Stimulated activated CD4-positive, alpha-beta T cell treated with anti-CD3 and anti-CD28 coated beads, TNF-alpha, amount 100 ng/mL, for 4 hours (primary cell): ENCODE measurements at places on chromosomes 12 and 14.

DNA sequence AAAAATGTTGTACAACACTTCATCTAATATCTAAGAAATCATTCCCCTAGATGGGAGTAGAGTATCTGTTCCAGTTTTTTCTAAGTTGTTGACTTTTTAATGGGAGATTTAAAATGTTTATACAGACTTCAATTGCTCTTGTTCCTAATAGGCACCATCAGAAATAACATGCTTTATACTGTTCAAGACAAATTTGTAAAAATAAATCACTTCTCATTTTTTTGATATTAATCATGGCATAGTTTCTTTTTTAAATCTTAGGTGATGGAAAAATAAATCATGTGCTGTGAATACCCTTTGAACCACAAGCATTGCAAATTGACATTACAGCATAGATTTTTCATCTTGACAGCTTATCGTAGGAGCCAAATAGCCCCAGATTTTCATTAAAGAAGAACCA is 473.5 kb upstream of the MGAT4C start:
- DNase-seq, result no peak

DNA sequence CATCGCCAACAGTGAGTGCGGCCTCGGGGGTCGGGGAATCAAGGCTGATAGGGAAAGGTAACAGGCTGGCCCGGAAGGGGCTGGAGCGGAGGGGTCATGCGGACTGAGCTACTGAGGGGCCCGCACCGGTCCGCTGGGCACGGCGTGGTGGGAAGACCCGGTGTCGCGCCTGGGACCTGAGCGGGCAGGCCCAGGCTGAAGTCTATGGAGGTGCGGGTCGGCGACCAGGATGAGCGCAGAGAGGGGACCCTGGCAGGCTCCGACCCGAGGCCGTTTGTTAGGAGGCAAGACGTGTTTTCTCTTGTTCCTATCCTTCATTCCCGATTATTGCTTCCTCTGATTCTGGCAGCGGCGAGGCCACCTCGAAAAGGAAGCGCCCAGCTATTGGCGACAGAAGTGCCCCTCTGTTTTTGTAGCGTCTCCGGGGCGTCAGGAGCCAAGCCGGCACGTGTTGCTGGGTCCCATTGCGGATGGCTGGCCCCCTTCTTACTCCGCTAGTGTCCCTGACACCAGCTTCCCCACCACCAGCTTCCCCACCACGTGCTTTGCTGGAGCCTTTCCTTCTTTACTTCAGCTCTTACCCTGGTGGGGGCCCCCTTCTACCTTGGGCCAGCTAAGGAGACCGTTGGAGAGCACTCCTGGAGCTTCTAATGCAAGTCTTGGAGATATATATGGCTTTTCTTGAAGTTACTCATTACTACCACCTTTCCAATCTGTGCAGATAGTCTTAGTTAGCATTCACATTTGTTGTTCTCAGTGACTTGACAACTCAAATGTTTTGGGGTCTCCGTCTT is 653 bp downstream of the PA2G4 start:
- DNase-seq, result no peak

GRCh38 chr12:11795192-11795912 is 145.9 kb downstream of the ETV6 start:
- no peak for DNase-seq

- DNase-seq, result no peak
Observed at GRCh38 chr14:57486767-57487379, 6.8 kb downstream of the CCDC198 start.

DNA sequence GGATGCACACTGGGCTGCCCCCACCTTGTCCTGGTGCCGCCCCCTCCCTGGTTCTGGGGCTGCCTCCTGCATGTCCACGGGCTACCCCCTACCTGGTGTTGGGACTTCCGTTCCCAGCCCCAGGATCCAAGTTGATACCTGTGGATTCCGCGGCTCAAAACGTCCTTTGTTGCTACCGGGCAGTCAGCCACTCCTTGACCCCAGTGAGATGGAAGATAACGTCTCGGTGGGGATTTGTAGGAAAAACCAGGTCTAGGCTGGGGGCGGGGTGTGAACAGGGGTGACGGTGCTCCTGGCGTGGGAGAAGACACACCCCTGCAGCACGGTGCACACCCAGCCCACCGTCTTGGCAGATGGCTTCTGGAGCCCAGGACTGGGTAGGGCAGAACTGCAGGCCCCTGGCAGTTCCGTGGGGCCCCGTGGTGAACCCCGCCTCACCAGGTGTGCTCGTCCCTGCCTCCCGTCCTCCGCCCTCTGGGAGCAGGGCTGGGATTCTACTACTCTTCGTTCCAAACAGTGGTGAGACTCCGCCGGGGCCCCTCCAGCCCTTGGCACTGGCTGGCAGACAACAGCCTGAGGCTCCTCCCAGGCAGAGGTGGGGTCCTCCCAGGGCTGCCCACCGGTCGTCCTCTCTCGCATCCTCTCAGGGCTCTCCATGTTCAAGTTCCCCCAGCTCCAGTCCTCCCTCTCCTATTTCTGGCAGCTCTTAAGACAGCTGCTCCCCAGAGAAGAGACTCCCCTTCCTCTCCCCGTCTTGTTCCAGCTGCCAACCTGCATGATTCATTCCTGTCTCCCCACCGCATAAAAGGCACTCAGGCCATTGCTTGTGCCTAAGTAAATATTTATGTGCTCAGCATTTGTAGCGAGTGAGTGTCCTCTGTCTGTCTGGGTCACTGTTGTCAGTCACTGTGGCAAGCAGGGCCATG is 75.5 kb downstream of the FBXL14 start:
- no peak for DNase-seq
